ENCODE measurements at places on chromosomes 6 and 20.
A peak's percentile ranks its signal among the peaks of the same experiment; 100 is the strongest.

- DNase-seq: peak; percentile 82
Observed at GRCh38 chr6:151060096-151060765, 179.5 kb upstream of the AKAP12 start.

- DNase-seq: no peak
Observed at GRCh38 chr6:119673741-119674140, 324.2 kb upstream of the MAN1A1 start.

- no peak for DNase-seq
Observed at GRCh38 chr6:43879722-43880121, 109.7 kb downstream of the VEGFA start.

DNA sequence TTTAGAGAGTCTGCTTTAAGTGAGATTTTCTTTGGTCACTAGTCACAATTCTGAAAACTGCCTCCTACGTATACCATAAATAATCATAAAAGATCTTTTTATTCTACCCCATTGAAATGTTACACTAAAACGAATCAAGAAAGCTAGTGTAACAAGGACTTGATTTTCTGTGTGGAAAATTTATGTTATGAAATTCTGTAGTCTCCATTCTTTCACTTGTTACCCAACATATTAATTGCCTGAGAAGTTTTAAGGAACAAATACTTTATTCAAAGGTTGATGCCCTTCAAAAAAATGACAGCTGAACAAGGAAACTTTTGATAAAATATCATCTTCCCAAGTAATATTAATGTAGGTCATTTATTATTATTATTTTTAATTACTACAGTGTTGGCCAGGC is 13.3 kb upstream of the HBS1L start:
- no peak for DNase-seq

- DNase-seq: no peak
Observed at GRCh38 chr20:52190437-52191131, 995 bp downstream of the ZFP64 start.

DNA sequence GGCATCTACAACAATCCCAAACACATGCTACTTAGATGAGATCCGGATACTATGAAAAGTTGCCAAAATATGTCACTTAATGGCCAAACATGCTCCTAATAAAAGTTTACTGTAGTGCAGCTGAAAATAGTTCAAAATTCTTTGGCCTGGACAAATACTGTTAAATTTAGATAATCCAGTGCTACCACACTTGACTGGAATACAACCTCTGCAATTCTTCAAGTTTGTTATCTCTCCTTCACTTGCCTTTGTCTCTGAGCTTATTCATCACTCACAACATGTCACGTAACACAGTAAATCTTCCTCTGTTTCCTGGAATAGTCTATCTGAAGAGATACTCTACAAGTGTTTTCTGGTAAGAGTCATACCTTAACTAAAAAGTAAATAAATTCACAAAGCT is 10.5 kb upstream of the PLN start:
- DNase-seq: no peak

DNA sequence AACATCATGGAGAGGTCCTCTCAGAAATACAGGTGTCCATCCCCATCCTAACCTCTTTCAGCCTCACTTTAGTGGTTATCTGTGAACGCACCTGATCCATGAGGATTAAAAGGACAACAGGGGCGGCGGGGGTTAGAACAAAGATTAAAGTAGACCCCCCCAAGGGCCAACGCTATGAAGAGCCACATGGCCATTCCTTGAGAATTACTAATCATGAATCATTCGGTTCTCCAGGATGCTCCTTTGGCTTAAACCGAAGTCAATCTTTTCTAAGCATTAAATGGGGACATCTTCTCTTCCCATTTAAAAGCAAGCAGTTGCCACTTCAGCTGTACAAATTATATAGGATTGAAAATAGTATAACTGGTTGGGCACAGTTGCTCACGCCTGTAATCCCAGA is 212.4 kb downstream of the GMPR start:
- DNase-seq: no peak

DNA sequence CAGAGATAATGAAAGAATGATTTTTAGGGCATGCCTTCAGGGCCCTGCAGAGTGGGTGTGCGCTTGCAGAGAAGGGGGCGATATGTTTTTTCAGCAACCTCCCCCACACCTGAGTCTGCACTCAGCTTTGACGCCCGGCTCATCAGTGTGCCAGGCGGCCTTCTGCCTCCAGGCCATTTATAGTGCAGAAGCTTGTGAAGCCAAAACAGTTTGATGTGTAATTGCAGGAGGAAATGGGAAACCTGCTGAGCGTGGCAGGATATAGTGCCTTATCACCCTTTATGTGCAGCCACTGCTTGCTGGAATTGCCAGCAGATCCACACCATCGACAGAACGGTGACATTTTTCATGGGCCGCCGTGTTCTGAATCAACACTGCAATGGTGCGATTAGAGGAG is 178.2 kb downstream of the CDH4 start:
- DNase-seq: no peak

DNA sequence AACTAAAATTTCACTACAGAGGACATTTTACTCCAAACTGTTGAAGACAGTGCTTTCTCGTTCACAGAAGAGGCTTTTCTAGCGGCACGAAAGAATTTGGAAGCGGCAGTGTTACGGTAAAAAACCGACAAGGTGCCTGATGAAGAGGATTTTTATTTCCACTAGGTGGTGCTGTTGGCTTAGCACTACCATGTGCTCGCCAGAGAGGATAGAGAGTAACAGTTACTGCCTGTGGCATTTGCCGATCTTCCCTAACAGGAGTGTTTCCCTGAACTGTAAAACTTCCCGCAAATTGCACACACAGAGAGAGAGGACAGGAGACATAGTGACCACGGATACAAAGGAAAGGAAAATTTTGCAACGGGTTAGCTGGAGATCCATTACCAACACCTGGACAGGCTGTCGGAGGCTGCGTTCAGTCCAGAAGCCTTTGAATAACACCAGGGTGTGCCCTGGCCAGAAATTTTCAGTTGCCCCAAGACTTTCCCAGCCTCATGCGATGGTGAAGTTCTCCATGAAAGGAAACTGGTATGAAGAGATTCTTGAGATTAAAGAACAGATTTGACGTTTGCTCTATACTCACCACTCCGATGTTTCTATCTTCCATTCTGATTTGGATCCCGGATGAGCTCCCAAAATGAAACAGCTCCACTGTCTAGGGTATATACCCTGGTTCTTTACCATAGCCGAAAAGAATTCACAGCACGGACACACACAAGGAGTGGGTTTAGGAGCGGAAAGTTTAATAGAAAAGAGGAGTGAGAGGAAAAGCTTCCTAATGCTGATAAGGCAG is 48.1 kb downstream of the HLA-DPB1 start:
- no peak for DNase-seq

- DNase-seq: peak; percentile 51
Observed at GRCh38 chr6:43491750-43492661, 14.6 kb downstream of the TJAP1 start.

DNA sequence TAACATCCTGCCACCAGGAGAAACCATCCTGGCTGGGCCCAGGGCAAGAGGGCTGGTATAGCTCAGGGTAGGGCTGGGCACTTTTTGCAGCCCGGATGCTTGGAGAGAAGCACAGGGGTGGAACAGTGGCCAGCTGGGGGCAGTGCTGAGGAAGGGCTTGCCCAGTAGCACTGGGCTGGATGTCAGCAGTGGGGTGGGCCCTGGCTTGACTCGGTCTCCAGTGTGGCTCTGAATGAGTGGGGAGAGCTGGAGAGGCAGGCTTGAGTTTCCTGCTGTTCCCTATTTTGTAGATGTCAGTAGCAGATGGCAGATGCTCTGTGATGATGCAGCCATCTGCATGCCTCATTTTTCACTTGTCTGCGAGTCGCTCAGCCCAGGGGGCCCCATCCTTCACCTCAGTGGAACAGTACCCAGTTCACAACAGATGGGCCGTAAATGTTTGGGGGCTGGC is 56.3 kb upstream of the TULP1 start:
- DNase-seq: no peak

DNA sequence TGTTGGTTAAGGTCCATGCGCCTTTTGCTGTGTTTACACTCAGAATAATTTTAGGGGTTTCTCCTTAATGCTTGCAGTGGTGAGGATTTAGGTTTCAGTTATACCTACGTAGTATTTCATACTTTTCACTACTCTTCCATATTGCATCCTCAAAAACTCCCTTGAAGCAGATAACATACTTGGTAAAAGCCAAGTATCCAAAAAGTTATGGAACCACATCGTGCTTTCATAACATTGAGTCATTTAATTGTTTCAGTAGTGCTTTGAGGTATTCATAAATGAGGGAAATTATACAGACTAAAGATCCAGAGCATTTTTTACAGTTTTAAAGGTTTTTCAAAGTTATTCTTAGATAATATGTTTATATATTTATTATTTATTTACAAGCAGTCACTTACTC is 4.0 kb upstream of the ATXN1 start:
- no peak for DNase-seq

DNA sequence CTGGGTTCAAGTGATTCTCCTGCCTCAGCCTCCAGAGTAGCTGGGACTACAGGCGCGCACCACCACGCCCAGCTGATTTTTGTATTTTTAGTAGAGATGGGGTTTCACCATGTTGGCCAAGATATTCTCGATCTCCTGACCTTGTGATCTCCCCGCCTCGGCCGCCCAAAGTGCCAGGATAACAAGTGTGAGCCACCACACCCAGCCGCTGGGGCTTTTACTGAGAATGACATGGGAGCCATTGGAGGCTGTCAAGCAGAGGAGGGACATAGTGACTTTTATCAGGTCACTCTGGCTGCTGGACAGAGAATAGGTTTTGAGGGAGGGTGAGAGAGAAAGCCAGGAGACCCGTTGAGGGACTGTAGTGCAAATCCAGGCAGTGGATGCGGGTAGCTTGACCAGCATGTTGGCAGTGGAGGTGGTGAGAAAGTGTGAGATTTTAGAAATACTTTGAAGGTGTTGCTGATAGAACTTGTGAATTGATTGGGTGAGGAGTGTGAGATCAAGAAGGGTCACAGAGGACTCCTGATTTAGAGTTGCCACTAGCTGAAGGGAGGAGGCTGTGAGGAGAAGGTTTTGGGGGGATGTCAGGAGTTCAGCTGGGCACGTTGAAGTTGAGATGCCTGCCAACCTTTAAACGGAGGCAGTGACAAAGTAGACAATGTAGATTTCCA is 14.7 kb downstream of the ZNF341 start:
- no peak for DNase-seq

GRCh38 chr20:52746770-52747169 is 225.4 kb upstream of the TSHZ2 start:
- no peak for DNase-seq

- no peak for DNase-seq
Observed at GRCh38 chr20:14950633-14951032, 613.2 kb upstream of the FLRT3 start.

DNA sequence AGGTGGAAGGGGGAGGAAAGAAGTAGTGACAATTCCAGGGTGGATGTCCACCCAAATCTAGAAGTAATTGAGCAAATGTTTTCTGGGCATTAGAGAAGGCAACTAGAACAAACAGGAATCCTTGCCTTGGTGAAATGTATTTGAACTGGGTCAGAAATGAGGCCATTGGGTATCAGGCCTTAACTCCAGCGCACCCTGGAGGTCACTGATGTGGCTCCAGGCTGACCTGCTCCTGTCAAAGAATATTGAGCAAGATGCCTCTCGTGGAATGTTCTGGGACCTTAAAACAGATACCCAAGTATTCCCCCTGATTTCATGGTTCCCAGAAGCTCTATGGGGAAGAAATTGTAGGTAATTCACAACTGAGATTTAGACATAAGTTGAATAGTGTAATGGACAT is 6.9 kb downstream of the HLA-DPB1 start:
- DNase-seq: peak; percentile 14

DNA sequence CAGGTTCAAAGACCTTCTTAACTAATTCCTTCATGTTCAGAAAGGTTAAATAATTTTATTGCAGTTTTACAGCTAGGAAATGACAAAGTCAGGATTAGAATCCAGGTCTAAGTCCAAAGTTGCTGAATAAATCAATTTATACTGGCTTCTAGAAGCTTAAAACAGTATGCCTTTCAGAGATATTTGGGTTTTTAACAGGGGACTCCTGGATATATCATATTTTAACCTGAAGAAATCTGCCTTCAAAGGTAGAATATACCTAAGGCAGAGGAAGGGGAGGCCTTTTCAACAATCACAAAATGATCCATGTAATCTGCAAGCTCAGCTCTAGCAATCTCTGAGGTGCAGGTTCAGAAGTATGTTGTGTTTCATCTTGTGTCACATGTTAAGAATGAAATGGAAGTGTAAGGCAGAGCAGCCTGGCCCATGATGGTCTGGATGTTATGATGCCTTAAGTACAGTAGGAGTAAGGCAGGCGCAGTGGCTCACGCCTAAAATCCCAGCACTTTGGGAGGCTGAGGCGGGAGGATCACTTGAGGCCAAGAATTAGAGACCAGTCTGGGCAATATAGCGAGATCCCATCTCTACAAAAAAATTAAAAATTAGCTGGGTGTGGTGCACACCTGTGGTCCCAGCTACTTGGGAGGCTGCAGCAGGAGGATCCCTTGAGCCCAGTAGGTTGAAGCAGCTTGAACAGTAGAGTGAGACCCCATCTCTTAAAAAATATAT is 123.9 kb downstream of the SOBP start:
- no peak for DNase-seq

- no peak for DNase-seq
Observed at GRCh38 chr6:145904391-145904790, 59.8 kb downstream of the SHPRH start.

DNA sequence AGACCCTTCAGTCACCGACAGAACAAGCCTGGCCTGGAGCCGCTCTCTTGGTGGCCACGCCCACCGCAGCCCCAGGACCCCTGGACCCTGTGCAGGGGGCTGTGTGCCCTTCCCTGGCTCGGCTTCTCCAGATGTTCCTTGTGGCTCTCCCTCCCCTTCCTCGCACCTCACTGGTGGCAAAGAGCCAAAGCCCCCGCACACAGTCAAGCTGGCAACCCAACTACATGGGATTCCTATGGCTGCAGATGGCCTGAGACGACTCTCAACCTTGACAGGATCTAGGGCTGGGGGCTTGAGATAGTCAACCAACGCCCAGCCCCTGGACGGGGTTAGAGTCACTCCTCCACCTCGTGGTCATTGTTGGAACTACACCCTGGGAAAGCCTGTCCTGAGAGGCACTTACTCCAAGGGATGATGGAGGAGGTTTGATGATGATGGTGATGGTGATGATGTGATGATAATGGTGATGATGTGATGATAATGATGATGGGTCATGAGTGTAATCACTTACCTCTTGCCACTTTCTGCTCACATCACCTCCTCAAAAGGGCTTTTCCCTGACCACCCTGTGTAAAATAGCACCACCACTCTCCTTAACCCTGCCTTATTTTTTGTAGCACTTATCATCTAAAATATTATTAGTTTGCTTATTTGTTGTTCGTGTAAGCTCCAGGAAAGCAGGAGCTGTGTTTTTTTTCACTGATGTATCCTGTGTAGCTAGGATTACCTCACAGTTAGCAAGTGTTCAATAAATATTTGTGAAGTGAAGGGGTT is 278.4 kb downstream of the LRFN2 start:
- peak; percentile 15 for DNase-seq

DNA sequence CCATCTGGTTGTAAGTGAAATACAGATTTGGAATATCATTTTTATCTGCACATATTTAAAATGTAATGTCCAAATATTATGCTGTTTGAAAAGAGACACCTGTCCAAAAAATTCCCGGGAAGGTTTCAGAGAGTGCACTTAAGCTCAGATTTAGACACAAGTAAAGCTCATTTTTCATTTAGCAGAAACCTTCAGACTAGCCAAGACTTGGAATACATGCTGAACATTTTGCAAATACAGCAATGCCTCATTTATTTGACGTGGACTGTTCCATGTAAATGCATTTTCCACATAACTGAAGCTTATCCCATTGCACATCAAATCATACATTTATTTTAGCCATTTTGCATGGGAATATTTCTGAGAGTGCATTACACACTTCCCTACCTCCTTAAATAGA is 280.7 kb downstream of the ZNF217 start:
- no peak for DNase-seq
